DMS79 treated with DMSO at 0.1 percent for 48 hours (cell line): ENCODE measurements at places on chromosomes 2 and 18.
A peak's percentile ranks its signal among the peaks of the same experiment; 100 is the strongest.

GRCh38 chr18:78768656-78769501 lies 210.7 kb upstream of the SALL3 start:
- DNase-seq: no peak

GRCh38 chr18:62663731-62664336 lies 51.5 kb upstream of the PHLPP1 start:
- DNase-seq: peak; percentile 41

- peak; percentile 64 for DNase-seq
Measured at GRCh38 chr2:86283411-86284030, 53.9 kb downstream of the REEP1 start.

- DNase-seq: no peak
Measured at GRCh38 chr2:189631849-189632248, 29.4 kb upstream of the ASNSD1 start.

GRCh38 chr2:189086710-189087109 lies 92.9 kb downstream of the COL5A2 start:
- no peak for DNase-seq

DNA sequence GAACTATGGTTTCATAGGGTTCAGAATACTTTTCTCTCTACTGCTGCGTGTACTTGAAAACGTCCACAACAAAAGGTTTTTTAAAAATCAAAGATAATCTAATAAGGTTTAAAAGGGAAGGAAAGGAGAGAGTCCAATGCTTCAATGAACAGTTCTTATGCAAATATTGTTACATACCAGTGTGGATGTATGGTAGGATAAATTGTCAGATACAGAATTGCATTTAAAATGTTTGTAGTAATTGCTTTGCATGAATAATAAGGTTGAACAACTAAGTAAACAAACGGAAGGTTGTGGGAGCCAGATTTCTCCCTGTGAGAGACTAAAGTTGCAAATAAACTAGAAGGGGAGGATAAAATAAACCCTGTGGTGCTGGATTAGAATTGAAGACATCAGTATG lies 53.8 kb upstream of the RBBP8 start:
- peak; percentile 14 for DNase-seq

GRCh38 chr2:170468557-170468956 lies 246.6 kb upstream of the SP5 start:
- DNase-seq: peak; percentile 62

DNA sequence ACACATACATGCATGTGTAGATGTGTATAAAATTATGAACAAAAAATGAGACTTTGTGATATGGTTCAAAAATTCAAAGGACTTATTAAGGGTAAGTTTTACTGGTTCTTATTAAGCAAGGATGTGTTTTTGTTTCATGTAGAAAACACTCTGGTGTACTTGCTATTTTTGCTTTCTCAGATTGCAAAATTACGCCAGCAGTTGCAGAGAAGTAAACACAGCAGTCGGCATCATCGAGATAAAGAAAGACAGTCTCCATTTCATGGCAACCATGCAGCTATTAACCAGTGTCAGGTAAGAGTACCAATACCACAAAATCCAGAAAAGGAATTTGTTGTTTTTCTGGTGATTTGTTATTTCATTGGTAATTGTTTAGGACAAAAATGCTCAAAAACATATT lies 91.3 kb downstream of the FAM117B start:
- DNase-seq: no peak

GRCh38 chr2:219959471-219959870 lies 332.0 kb downstream of the SLC4A3 start:
- no peak for DNase-seq

GRCh38 chr2:43311276-43311675 lies 84.9 kb upstream of the ZFP36L2 start:
- DNase-seq: no peak
